ENCODE measurements at places on chromosomes 16 and 17.

- no peak for DNase-seq
Measured at GRCh38 chr17:2939714-2940351, 123.6 kb downstream of the OR1D5 start.

- DNase-seq: no peak
Measured at GRCh38 chr17:76138896-76139752, 1.9 kb downstream of the FOXJ1 start.

DNA sequence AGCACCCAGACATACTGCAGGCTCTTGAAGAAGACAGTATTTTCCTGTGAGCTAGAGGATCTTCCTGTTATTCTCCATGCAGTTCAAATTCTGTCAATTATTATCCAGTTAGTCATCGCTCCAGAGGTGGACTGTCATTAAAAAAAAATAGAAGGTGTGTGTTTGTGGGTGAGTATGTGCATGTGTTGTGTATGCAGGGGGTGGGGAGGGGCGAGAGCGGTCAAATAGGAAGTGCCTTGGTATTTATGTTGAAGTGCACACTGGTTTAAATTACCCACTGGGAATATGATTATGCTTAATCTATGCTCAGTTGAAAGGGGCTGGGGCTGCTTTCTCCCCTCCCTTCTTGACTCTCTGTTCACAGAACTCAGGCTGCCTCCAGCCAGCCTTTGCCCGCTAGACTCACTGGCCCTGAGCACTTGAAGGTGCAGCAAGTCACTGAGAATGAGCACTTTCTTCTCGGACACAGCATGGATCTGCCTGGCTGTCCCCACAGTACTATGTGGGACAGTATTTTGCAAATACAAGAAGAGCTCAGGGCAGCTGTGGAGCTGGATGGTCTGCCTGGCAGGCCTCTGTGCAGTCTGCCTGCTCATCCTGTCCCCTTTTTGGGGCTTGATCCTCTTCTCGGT is at the start of gene HSD17B2:
Gene HSD17B2, plus strand, starts transcription at position 273 of the 632 bp plus-strand sequence. Its CDS starts 172 bp downstream, at position 445.
- DNase-seq: no peak

DNA sequence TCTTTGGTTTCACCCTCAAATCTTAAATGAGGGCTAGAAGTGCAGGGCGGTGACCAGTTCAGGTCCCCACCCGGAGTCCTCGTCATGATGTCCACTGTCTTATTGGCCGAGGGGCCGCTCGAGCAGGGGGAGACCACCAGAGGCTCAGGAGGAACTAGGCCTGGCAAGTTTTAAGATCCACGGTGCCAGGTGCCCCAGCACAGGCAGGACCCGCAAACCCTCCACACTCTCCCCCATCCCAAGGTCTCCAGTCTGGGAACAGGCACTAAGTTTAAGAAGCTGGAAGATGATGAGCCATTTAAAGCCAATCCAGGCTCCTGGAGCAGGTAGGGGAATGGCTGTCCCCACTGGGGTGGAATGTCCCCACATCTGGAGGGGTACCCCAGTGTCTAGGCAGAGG is 4.1 kb downstream of the DLX3 start:
- DNase-seq: no peak

GRCh38 chr16:22217890-22218730 is 12.0 kb downstream of the EEF2K start:
- DNase-seq: no peak

DNA sequence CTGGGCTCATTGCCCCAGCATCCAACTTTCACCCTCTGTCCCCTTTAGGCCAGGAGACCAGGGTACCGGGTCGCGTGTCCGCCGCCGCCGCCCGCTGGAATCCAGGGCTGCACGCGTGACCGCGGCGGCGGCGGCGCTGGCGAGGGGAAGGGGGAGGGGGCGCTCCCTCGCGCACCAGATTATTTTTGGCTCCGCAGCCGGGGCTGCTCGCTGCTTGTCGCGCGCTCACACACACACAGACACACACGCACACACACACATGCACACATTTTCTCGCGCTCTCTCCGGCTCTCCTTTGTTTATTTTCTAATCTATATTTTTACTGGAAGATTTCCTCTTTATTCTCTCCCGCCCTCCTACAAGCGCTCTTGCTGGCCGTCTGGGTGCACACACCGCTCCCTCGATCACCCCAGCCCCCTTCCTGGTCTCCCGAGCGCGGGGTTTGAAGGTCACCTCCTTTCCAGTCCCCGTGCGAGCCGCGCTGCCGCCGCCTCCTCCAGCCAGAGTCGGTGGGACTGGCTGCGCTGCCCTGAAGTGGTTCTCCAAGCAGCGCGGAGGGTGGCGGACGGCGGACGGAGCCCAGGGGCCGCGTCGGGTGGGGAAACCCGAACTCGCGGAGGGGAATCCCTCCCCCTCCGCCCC is 921.4 kb upstream of the EEF2KMT start:
- DNase-seq: no peak

DNA sequence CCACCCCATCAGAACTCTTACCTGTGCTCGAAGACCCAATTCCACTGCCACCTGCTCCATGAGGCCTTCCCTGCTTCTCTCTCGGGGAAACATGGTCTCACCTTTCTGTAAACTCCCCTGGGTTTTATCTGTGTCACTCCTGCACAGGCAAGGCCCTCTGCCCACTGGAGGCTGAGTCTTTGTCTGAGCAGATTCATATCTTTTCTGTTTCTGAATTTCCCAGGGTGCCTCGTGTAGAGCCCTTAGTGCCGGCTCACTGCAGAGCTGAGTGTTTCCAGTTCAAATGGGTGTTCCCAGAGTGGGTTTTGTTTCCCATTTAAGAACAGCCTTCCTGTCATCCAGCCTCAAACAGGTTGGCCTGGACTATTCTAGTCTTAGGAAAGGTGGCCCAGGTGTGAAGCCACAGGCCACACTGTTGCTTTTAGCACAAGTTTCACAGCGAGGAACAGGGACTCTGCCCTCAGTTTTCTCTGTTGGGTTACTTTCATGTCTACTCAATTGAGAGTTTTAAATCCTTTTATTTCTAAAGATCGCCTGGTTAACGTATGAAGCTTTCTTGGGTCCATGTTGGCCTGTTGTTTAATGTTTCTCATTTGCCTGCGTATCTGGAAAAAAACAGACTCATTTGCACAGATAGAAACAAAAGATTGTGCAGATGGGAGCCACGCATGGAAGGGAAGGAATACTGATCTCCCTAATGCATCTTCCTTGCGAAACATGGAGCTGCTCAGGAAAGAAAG is 228.7 kb downstream of the MSI2 start:
- no peak for DNase-seq

GRCh38 chr16:8660841-8661301 is 13.5 kb upstream of the ABAT start:
- peak; percentile 44 for DNase-seq

GRCh38 chr17:57294629-57295501 is 38.5 kb downstream of the MSI2 start:
- DNase-seq: peak; percentile 41

DNA sequence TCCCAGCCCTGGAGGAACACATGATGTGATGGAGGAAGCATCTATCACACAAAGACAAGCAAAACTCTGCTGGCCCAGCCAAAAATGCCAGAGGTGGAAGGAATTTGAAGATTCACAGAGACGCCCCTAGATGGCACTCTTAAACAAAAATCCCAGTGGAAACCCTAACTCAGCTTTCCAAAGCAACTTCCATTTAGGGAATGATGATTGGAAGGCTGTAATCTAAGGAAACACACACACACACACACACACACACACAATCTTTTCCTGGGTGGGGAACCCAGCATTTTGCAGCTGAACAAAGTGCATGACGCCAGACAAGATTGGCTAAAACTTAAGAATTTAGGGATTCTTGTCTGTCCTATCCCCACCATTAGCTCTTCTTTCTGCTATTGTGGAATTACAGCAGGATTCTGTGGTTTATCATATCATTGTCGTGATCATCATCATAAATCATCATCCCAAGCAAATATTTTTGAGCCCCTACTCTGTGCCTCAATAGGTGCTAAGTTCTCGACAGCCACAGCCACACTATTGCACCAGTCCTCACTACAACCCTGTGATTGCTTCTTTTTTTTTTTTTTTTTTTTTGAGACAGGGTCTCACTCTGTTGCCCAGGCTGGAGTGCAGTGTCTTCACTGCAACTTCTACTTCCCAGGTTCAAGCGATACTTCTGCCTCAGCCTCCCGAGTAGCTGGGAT is 1.6 kb upstream of the LDAF1 start:
- no peak for DNase-seq

DNA sequence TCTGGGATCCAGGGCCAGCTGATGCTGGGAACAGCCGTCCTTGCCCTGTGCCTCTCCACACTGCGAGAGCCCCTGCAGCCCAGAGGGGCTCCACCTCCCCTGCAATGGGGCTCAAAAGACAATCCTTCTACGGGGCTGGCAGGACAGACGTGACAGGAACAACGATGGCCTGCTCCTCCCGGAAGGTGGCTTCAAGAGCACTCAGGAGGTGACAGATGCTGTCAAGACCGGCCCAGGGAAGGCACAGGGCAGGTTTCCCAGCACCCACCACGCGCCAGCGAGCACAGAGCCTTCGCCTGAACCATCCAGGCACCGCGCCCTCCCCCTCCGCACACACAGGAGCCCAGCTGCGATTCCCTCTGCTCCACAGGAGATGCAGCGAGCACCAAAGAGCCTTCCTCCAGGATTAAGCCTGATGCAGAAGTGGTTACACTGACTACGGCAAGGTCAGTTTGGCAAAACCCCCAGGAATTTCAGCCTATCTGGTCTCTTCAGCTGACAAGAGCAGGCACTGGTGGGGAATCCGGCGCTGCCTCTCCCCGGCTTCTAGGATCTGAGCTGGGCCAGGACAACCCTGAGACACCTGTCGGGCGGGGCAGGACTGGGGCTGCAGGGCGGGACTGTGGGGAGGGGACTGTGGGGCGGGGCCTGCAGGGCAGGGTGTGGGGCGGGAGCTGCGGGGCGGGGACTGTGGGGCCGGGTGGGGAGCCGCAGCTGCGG is 103.4 kb downstream of the ZNF778 start:
- no peak for DNase-seq

DNA sequence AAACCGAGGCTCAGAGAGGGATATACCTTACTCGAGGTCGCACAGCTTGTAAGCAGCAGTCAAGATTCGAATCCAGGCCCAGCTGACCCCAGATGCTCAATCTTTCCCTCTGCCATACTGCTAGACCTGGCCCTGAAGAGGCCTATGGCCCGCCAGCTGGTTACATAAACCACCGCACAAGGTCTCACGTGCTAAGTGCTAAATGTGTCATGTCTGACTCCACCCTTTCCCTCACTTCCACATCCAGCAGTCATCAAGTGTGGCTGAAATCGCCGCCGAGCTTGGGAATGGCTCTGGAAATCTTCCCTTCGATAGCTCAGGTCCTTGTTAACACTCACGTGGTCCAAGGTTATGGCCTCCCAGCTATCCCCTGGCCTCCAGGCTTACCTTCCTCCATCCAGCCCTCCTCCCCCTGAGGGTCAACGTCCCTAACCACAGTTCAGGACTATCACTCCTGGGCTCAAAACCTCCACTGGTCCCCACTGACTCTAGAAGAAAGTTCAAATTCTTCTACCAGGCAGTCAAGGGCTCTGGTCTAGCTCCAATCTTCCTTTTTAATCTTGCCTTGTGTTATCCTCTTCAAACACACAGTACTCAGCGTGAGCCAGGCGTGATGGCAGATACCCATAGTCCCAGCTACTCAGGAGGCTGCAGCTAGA is 3.5 kb downstream of the ZBTB4 start:
- no peak for DNase-seq

DNA sequence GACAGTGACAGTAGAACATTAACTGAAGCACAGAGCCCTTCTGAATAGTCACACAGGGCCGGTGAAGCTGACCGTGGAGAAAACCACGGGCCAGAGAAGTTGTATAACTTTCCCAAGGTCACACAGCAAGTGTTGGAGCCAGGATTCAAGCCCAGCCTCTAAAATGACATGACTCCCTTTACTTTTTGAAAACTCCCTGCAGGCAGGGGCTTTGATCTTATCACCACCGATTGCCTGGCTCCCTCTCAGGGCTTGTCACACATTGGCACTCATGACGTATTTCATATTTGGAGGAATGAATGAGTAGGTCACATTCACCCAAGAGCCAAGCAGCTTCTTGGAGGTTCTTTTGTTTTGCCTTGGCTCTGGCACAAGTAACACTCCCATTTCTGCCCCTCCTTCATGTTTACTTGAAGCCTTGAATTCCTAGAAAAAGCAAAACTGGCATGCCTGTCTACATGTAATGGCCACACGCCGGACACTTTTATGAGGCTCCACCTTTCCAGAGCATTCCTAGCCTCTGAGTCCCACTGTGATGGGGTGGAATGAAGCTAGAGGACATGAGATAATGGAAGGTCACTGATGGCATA is 13.3 kb upstream of the RBBP6 start:
- DNase-seq: no peak

DNA sequence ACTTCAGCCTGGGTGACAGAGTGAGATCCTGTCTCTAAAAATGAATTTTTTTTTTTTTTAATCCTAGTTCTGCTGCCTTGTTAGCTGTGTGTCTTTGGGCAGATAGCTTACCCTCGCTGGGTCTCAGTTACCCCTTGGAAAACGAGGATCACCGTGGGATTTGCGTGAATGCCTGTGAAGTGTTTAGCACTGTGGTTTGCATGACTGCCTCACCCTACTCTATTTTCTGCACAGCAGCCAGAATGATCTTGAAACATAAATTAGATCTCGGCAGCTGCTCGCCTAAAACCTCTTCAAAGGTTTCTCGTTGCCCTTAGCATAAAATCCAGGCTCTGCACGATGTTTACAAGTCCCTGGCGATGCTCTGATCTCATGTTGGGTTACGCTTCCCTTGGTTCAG is 71.2 kb upstream of the GRIN2A start:
- DNase-seq: no peak

DNA sequence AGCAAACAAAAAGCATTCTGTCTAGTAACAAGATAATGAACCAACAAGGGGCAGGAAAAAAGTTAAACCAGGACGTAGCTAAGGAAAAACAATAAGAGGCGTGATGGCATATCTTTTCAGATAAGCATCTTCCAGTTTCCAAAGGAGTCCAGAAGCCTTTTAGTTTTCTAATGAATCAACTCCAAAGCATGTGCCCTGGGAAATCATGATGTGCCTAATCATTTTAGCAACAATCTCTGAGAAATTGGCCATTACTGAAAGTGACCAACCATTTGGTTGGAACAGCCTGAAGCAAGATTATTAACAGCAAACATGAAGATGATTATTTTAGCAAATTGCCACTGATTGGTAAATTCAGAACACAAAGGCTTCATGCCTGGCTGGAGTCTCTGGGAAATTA is 440.9 kb upstream of the MAF start:
- DNase-seq: no peak

GRCh38 chr17:12024327-12024726 is 3.6 kb downstream of the MAP2K4 start:
- no peak for DNase-seq

GRCh38 chr16:5438591-5438990 is 341.0 kb upstream of the EEF2KMT start:
- DNase-seq: no peak

DNA sequence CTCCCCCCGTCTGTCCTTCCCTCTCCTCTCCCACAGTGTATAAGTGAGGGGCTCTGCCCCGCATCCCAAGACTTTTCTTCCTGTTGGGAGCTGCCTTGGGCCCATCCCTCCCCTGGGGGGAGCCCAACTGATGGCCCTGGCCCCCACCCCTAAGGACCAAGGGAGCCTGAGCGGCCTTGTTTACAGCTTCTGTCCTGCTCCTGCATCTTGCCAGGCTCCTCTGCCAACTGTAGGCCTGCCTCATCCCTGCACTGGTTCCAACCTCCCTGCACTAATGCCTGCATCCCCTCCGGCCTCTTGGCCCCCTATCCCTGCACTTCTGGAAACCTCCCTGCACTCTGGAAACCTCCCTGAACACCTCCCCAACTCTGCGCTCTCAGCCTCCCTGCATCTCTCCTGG is 1.4 kb upstream of the PAGR1 start:
- DNase-seq: peak; percentile 36

- DNase-seq: no peak
Measured at GRCh38 chr17:68484458-68484857, 27.2 kb upstream of the WIPI1 start.
